ENCODE measurements at places on chromosomes 2 and 18. TPM values are rescaled to one million over a fixed set of nuclear protein-coding genes. Genes with fewer than 3 reads are reported as not detected.

- DNase-seq: peak; percentile 99
Observed at GRCh38 chr2:203808046-203808750, 59.4 kb upstream of the CTLA4 start.

Gene AFF3
- total RNA-seq: not detected

DNA sequence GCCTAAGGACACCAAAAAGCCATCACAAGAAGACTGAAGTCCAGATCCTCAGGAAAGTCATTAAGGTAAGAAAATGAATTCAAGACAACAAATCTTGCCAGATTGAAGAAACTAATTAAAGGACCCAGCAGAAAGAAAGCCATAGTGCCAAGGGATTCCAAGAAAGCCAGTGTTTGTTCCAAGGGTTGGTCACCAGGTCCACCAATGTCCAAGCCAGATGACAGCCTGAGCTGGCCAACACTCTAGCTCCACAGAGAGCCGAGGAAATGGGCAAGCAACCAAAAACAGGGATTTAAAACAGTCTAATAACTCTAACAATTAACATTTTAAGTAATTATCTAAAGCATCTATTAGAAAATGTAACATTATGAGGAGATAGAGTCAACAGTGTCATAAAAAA lies 49.2 kb downstream of the DNER start:
- DNase-seq: no peak

Gene GKN2
- total RNA-seq: not detected

Gene SERPINB5
- total RNA-seq: not detected

Gene MAP3K19
- not detected for total RNA-seq
